Upper lobe of right lung (tissue), 1 donor: ENCODE measurements at places on chromosomes 6 and 20. TPM values are rescaled to one million over a fixed set of nuclear protein-coding genes. Genes with fewer than 3 reads are reported as not detected.

DNA sequence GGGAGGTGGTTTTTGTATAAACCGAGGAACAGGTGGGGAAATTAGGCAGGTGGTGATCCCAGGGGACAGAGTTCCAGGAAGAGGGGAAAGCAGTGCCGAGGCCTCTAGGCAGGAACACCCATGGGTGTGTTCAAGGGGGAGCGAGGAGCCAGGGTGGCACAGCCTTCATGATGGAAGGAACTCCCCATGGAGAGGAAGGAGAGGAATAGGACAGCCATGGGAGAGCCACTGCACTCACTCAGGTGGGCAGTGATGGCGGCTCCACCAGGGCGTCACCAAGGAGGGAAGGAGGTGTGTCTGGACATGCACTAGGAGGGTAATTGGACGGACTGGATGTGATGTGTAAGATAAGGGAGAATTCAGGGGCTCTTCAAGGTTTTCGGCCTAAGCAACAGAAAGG is 98.2 kb downstream of the THBS2 start:
- H3K36me3 ChIP-seq, result no peaks in the 10 kb centered on the region
- H3K4me3 ChIP-seq, result no peak overlapping the region
- no peak for DNase-seq
- H3K4me1 ChIP-seq, result peaks cover 18% of the 10 kb centered on the region
- H3K27me3 ChIP-seq, result no peaks in the 10 kb centered on the region

- no peak overlapping the region for H3K27ac ChIP-seq
- H3K4me3 ChIP-seq, result no peak overlapping the region
- H3K4me1 ChIP-seq, result peaks cover 28% of the 10 kb centered on the region
- H3K27me3 ChIP-seq, result no peaks in the 10 kb centered on the region
- no peak for DNase-seq
Measured at GRCh38 chr6:129493354-129493902, 216.5 kb downstream of the ARHGAP18 start.

DNA sequence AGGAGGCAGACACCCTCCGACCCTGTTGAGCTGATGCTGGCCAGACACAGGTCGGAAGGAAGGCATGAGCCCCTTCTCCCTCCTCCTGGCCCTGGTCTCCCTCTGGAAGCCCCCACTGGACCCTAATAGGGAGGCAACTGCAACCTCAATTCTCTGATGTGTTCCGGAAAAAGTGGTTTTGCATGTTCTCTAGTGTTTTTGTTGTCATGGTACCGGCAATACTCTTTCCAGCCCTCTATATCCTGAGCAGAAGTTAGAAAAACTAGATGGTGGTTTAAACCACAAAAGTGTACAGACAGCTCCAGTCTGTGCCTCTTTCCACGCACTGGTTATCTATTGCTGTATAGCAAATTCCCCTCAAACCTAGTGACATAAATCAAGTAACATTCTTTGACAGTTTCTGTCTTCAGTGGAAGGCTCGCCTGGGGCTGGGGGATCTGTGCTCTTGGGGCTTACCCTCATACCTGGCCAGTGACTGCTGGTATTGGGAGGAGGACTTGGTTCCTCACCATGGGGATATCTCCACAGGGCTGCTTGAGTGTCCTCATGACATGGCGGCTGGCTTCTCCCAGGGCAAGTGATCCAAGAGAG is 37.0 kb downstream of the SYTL3 start:
- no peak overlapping the region for H3K4me3 ChIP-seq
- no peaks in the 10 kb centered on the region for H3K36me3 ChIP-seq
- H3K27me3 ChIP-seq, result no peaks in the 10 kb centered on the region

The ALDH5A1 gene
- total RNA-seq, result 15.5 TPM

GRCh38 chr6:52381249-52381648 is 19.3 kb downstream of the PAQR8 start:
- H3K27me3 ChIP-seq, result no peaks in the 10 kb centered on the region
- no peak overlapping the region for H3K27ac ChIP-seq
- DNase-seq, result no peak
- no peak overlapping the region for H3K4me3 ChIP-seq
- H3K36me3 ChIP-seq, result no peaks in the 10 kb centered on the region

The DPPA5 gene
- total RNA-seq, result not detected

The C20orf202 gene
- total RNA-seq, result 0.64 TPM

DNA sequence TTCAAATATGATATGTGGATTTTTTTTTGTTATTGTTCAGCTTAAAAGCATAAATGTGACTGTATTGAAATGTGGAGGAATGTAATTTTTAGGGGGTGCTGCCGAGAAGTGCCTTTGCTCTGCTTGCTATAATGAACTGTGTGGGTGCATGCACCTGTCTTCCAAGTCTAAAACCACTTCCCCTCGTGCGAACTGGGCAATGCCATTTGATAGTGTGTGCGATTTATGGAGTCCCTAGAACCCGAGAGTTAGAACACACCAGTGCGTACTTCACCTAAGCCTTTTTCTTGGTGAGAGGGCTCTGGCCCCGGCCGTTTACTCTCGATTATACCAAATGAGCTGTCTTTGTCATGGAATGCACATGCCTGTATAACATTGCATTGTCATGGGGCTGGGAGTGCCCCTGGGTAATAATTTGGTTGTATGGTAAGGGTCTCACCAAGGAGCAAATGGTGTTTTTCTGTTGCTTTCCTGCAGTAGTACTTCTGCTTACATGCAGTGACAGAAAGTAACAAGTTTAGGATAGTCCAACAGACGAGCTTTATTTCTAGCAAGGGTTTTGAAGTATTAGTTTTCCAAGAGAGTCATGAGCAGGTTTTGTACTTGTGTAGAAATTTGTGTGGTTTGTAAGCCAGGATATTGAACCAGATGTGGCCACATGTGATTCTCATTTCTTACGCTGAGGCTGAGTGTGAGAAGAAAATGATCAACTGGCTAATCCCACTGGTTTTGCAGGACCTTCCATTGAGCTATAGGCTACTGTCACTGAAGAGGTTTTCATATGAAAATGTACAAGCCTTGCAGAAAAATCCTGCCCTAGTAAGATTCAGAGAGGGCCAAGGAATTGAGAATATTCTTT is 172.4 kb downstream of the DTNBP1 start:
- H3K36me3 ChIP-seq, result peaks cover 18% of the 10 kb centered on the region
- H3K4me1 ChIP-seq, result peaks cover 15% of the 10 kb centered on the region
- no peak for DNase-seq
- H3K27ac ChIP-seq, result no peak overlapping the region
- H3K4me3 ChIP-seq, result no peak overlapping the region
- no peaks in the 10 kb centered on the region for H3K27me3 ChIP-seq

DNA sequence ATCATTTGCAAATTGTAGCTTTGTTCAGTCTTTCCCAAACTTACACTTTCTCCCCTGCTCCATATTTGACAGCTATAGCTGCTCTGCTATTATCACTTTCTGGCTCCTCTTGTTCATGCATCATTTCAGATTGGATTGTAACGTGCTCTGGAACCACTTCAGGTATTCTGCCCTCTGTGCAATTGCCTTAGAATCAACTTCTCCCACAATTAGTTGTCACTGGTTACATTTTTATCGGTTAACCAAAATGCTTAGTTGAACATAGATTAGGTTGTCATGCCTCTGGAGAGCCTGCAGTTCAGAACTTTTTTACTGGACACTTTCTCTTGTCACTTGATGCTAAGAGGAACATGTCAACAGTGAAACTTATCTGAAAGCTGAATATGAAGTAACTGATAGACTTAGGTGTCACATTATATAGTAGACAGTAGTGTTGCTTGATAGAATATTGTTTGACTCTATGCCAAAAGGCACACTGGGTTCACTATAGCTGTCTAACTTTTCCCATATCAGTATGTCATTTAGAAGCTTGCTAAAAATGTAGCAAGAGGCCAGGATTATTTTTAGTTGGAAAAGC is 127.7 kb upstream of the PTPRK start:
- no peaks in the 10 kb centered on the region for H3K4me1 ChIP-seq
- H3K27me3 ChIP-seq, result no peaks in the 10 kb centered on the region
- DNase-seq, result no peak
- H3K4me3 ChIP-seq, result no peak overlapping the region

DNA sequence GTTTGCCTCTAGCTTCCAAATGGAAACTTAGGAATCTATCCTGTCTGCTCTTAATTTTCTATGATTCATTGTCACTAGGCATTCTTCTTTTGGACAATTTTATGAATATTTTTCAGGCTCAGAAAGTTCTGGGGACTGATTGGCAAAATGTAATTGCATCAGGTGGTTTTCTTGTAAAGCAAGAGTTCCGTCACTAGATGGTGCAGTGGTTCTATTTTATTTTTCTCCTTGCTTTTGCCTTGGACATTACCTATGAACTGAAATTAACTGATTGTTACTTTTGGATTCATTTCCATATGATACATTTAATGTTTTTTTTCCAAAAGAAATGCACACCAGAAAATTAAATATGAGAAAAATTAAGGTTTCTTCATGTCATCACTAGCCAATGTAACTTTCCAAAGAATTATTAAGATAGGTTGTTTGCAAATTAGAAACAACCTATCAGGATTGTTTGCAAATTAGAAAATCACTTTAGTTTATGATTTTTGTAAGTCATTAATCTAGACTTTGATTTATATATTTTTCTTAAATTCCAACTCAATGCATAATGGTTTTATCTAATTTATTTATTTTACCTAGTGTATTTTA is 48.0 kb downstream of the TMEM170B start:
- no peaks in the 10 kb centered on the region for H3K27me3 ChIP-seq
- H3K27ac ChIP-seq, result no peak overlapping the region
- no peaks in the 10 kb centered on the region for H3K36me3 ChIP-seq
- DNase-seq, result no peak
- H3K4me3 ChIP-seq, result no peak overlapping the region
- H3K4me1 ChIP-seq, result peaks cover 10% of the 10 kb centered on the region

DNA sequence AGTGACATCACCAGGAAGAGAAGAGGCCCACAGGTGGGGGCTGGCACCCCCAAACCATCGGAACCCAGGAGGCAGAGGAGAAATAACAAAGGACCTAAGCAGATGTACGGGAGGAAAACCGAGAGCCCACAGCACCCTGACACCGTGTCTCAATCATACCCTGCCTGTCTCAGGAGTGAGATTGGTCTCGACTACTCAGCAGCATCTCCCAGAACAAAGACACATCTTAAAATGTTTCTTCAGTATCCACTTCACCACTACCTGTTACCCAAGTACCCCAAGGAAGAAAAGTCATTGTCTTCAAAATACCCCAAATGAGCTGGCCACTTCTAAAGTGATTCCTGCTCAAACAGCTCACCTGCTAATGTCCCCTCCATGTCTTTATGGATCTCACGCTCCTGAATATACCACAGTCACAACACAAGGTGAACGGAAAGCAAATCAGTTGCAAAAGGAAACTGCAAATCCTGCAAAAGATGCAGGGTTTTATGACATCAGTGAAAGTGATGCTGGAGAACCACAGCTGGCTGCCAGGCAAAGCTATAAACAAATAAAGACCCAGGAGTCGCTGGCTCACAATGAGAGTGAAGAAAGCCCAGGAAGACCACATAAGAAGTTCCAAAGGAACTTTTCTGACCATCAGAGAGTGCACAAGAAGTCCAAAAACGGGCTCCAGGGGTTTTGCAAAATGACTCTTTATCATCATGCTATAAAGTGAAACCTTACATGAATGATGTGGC is 44.1 kb downstream of the PREX1 start:
- H3K36me3 ChIP-seq, result no peaks in the 10 kb centered on the region
- peak; percentile 37 for DNase-seq
- H3K4me1 ChIP-seq, result peaks cover 32% of the 10 kb centered on the region
- H3K27me3 ChIP-seq, result no peaks in the 10 kb centered on the region
- H3K4me3 ChIP-seq, result no peak overlapping the region
- no peak overlapping the region for H3K27ac ChIP-seq

The MEI4 gene
- total RNA-seq, result not detected

The BTN2A1 gene
- 26.3 TPM for total RNA-seq

DNA sequence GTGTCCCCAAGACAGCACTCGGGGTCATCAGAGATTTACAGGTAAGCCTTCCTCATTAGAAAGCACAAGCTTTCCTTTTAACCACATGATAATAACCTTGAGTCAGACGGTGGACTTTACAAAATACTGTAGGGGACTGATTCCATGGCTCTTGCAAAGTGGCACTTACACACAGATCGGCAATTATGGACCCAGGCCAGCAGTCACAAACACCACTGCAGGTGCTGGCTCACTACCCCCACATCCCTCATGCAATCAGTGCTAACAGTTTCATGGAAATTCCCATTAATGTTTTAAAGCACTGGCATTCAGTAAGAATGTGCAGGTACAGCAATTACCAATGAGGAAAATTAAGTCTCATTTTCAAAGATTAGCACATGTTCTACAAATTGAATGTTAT is 516.5 kb downstream of the PRKN start:
- H3K27ac ChIP-seq, result no peak overlapping the region
- DNase-seq, result no peak
- H3K27me3 ChIP-seq, result no peaks in the 10 kb centered on the region
- H3K4me1 ChIP-seq, result no peaks in the 10 kb centered on the region
- H3K36me3 ChIP-seq, result no peaks in the 10 kb centered on the region
- H3K4me3 ChIP-seq, result no peak overlapping the region

The TTK gene
- 0.55 TPM for total RNA-seq

The DNAH8 gene
- total RNA-seq, result 0.17 TPM

DNA sequence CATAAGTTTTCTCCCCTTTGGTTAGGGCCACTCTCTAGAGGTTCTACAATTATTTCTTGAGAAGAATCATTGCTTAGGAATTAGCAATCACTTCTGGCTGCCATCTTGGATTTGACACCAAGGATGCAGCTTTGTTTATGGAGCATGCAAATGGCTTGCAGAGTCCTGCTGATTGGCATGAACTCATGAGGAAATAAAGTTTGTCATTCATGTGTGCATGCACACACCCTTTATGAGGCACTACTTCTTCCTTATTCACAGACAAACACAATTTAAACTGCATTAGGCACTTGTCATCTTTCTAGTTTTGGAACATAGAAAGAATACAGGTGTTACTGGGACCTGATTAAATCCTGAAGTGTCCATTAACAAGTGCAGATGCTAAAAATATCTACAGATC is 42.5 kb upstream of the HIVEP2 start:
- no peak for DNase-seq
- H3K36me3 ChIP-seq, result no peaks in the 10 kb centered on the region
- no peaks in the 10 kb centered on the region for H3K27me3 ChIP-seq
- no peaks in the 10 kb centered on the region for H3K4me1 ChIP-seq
- no peak overlapping the region for H3K27ac ChIP-seq

- no peaks in the 10 kb centered on the region for H3K4me1 ChIP-seq
- H3K36me3 ChIP-seq, result no peaks in the 10 kb centered on the region
- H3K27ac ChIP-seq, result no peak overlapping the region
- DNase-seq, result no peak
Measured at GRCh38 chr6:115972679-115973078, 88.0 kb downstream of the FRK start.

DNA sequence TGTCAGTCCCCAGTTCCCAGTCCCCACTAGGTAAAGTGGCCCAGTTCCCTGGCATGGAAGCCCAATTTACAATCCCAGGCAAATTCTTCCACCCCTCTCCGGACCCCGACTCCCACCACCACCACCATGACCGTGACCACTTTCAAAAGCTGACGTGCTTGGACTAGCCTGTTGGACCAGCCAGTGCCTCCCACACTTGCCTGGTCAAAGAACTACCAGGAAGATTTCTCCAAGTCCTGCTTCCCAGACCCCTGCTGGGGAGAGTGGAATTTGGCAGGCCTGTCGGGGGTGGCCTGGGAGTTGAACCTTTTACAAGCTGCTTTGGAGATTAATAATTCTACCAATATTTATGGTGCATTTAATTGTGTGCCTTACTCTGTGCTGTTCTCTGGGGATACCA is 1.4 kb upstream of the PTPRT start:
- H3K27me3 ChIP-seq, result peaks cover 46% of the 10 kb centered on the region
- no peak overlapping the region for H3K4me3 ChIP-seq
- no peak for DNase-seq
- H3K4me1 ChIP-seq, result peaks cover 4% of the 10 kb centered on the region
- no peaks in the 10 kb centered on the region for H3K36me3 ChIP-seq
- no peak overlapping the region for H3K27ac ChIP-seq

- H3K4me1 ChIP-seq, result peaks cover 16% of the 10 kb centered on the region
- H3K4me3 ChIP-seq, result no peak overlapping the region
- H3K27ac ChIP-seq, result no peak overlapping the region
- no peaks in the 10 kb centered on the region for H3K27me3 ChIP-seq
- no peaks in the 10 kb centered on the region for H3K36me3 ChIP-seq
Measured at GRCh38 chr6:16476861-16477260, 238.5 kb downstream of the GMPR start.
